Effector CD8-positive, alpha-beta T cell (primary cell): ENCODE measurements at places on chromosomes 2 and 18.

DNA sequence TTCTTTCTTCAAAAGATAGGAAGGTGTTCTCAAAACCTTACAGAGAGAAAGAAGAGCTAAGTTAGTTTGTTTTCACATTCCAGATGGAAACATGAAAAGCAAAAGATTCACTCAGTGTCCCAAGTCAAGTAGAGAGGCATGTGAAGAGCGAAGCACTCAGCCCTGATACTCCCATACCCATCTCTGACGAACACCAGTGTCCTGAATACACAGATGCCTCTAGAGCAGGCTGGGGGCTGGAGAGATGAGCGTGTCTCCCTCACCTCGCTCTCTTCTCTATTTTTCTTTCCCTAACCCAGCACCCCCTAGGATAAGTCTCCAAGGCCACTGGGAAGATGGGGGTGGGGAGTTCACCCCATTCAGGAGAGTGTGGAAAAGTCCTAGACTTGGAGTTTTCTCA is 227.8 kb downstream of the TMEM163 start:
- DNase-seq, result no peak

DNA sequence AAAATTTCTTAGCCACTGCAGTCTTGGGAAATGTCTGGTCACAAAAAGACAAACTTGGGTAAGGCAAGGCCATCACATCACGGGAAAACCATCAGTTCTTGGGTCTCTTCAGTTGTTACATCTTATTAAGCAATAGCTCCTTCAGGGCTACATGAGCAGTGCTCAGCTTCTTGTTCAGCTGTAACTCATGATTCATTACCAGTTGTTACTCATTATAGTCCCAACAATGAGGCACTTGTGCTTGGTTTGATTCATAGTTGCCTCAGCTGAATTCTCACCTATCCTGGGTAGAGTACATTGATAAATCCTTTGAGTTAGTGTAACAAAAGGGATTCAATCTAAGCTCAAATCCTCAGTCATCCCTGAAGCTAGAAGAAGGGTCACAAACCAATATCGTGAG is 102.4 kb upstream of the DCC start:
- DNase-seq, result no peak

GRCh38 chr2:102512161-102512560 is 39.1 kb downstream of the SLC9A4 start:
- DNase-seq, result no peak

- DNase-seq, result no peak
These were observed 826.0 kb downstream of the PLCL1 start for GRCh38 chr2:198630384-198630783.

DNA sequence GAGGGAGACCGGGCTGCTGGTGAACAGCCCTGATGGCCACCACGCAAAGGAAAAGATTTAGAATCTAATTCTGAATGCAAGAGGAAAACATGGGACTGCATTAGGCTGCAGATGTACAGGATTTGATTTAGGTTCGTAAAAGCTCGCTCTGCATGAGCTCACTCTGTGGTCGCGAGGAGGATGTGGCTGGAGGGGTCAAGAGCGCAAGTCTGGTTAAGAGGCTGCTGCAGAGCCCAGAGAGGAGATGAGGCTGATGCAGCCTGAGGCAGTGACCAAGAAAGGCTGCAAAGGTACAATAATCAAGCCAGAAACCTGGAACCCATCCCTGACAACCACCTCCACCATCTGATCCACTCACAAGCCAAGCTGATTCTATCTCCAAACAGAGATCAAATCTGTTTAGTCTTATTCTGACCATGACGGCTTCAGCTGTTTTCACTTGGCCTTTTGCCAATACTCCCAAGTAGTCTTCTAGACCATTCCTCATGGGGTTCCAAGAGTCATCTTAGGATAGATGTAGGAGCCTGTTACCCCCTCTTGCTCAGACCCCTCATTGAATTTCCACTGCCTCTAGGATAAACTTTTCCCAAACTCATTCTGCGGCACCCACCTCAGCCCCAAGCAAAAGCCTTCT is 58.9 kb upstream of the ARL4C start:
- no peak for DNase-seq

DNA sequence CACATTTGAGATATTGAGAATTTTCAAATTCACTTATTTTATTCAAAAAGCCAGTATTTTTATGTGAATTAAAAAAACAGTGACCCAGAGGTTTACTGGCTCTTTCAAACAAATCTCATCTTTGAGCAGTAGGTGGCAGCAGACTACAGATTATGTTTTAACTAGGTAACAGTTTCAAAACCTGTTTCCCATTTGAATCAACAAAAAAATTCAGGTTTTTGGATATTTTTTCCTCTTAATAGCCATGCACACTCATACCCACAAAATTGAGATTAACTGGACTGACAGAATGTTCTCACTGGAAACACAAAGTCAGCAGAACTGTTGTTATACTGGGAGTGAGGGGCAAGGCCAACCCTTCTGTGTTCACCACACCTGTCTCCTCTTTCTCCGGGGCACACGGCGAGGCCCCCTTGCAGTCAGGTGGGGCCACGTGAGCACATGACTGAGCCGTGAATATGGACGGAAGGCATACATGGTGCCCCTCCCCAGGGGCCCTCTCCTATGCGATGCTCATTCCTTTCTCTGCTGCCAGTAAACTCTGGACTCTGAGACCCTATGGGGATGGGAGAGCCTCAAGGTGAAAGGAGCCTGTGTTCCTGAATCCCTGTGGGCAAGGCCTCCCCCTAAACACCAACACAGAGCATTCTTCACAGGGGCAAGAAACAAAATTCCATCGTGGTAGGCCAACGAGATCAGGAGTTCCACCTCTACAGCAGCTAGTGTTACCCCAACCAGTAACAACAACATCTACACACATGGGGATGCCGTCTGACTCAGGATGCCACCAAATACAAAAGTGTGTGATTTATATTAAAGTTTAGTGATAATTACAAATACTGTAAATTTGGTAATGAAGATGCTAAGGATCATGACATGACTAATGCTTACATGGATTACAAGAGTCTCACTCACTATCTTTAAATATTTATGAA is 80.4 kb downstream of the LPIN2 start:
- peak; percentile 13 for DNase-seq

GRCh38 chr2:216103213-216103612 is 5.9 kb upstream of the XRCC5 start:
- DNase-seq, result no peak

DNA sequence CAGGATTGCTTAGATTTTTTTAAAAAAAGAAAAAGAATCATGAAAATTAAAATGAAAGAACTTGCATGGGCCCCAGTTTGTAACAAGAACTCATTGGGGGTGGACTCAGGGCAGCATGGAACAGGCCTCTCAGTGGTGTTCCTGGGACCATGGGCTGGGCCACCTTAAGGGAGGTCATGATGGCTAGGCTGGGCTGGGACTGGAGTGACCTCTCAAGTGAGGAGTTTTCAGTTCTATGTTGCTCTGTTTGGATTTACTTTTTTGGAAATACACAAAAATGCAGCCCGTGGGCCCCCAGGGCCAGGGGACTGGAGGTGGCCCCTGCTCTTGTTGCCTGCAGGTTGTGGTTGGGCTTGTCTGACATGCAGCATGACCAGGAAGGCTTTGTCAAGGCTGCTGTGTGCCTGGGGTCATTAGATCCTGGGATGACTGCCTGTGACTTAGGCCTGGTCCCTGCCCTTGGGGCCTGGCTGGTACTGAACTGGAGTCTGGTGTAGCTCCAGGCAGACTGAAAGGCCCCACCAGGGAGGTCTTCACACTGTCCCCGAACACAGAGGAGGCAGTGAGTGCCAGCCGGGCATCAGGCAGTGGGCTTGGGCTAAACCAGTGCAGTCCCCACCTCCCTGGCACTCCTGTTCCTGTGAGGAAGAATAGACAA is 115.6 kb downstream of the GLI2 start:
- DNase-seq, result no peak

- DNase-seq, result no peak
These were observed 286.7 kb downstream of the EXOC6B start for GRCh38 chr2:72539071-72539552.

GRCh38 chr2:158651358-158652057 is 143.6 kb upstream of the DAPL1 start:
- DNase-seq, result no peak

DNA sequence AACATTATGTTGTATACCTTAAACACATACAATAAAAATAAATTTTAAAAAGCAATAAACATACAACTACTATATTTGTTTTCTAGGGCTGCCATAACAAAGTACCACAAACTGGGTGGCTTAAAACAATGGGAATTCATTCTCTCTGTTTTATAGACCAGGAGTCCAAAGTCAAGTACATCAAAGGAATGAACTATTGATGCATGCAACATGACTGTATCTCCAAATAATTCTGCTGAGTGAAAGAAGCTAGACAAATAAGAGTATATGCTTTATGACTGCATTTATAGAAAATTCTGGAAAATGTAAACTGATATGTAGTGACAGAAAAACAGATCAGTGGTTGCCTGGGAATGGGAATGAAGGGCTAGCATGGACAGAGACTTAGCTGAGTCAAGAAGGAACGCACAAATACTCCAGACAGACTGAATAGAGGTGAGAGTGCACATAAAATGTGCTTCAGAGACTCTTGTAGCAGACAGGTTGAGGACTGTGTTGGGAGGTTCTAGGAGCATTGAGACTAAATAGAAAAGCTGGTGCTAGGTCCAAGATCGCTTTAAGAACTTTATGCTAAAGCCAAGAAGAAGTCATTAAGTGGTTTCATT is 11.0 kb upstream of the PLA2R1 start:
- DNase-seq, result no peak

DNA sequence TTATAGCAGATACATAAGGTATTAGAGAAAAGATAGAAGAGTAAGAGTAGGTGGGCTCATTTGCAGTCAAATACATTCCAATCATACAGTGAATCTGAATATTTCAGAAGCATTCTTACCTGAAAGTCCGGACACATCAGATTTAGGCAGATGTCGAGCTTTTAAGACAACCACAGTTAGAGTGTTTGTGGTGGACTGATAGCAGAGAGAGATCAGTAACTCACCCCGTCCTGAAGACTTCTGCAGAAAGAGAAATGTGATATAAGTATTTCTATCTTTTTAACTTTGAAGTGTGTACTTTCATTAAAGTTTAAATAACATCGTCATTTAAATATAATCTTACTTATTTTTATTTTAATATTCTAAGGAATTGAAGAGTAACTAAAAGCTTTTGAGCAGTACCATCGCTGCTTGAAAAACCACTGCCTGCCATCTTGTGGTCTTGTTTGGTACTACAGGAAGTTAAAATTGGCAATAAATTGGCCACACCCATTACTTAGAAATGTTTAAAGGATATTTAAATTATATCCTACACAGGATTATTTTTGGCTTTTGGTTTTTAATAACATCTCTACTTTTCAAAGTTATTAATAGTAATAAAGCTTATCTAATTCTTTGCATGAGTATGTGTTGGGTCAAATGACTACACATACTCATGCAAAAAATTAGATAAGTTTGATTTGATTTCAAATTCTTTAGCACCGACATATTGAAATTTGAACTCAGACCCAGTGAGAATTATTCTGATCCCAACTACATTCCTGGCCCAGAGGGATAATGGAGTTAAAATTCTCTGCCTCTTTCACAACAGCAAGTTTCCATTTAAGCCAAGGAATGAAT is 5.5 kb downstream of the SYT4 start:
- no peak for DNase-seq

GRCh38 chr2:44579837-44580230 is 218.1 kb downstream of the CAMKMT start:
- no peak for DNase-seq

GRCh38 chr18:48123941-48124340 is 193.5 kb upstream of the SMAD2 start:
- DNase-seq, result no peak

- DNase-seq, result no peak
These were observed 4.0 kb upstream of the SLC66A2 start for GRCh38 chr18:79955302-79956075.

GRCh38 chr2:3179208-3179607 is 198.4 kb downstream of the EIPR1 start:
- no peak for DNase-seq

GRCh38 chr2:167715932-167716331 is 531.5 kb downstream of the STK39 start:
- DNase-seq, result no peak

GRCh38 chr18:63705401-63705800 is 2.6 kb downstream of the SERPINB11 start:
- no peak for DNase-seq

- DNase-seq, result no peak
These were observed 98.1 kb upstream of the CERS6 start for GRCh38 chr2:168357797-168358472.

GRCh38 chr18:71630696-71631095 is 913.4 kb downstream of the CBLN2 start:
- no peak for DNase-seq

- no peak for DNase-seq
These were observed 53.4 kb downstream of the ZNF638 start for GRCh38 chr2:71385012-71385411.

DNA sequence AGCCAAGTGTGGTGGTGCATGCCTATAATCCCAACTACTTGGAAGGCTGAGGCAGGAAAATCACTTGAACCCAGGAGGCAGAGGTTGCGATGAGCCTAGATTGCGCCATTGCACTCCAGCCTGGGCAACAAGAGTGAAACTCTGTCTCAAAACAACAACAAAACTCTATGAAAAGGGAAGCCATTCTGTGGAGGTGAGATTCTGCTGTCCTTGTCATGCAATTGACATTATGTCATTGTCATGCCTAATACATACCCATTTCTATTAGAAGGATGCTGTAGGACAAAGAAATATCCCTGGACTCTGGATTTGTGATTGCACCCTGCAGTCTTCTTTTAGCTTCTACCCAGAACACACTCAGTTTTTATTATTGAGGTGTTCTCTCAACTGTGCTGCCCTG is 8.6 kb downstream of the RASGRP3 start:
- no peak for DNase-seq

- DNase-seq, result no peak
These were observed 246.0 kb downstream of the CLIP4 start for GRCh38 chr2:29361231-29361630.

GRCh38 chr2:199469514-199470360 is 12.0 kb upstream of the SATB2 start:
- no peak for DNase-seq

GRCh38 chr18:51562866-51563265 is 365.4 kb upstream of the MEX3C start:
- no peak for DNase-seq

DNA sequence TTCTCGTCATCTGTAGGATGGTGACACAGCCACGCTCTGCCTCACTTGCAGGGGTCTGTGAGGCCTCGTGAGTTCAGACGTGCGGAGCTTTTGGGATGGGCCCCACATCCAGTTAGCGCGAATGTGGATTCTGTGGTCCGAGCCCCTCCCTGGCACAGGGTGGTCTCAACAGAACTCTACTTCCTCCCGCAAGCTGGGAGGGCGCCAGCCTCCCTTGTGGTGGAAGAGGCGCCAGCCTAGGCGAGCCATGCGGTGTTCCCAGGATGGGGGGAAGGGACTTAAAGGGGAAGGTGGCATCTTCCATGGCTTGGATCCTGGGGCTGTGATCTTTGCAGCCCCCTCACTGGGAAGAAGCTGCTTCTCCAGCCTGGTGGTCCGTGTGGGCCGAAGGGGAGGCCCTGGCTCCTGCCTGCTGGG is 1.4 kb downstream of the SNORC start:
- DNase-seq, result no peak

- no peak for DNase-seq
These were observed 198.4 kb downstream of the AFF3 start for GRCh38 chr2:99944019-99944418.

- DNase-seq, result no peak
These were observed 11.5 kb downstream of the GNLY start for GRCh38 chr2:85705680-85706039.
